SJSA1 (cell line): ENCODE measurements at places on chromosomes 2 and 18. TPM values are rescaled to one million over a fixed set of nuclear protein-coding genes. Genes with fewer than 3 reads are reported as not detected.

PLCL1 gene
- 0.03 TPM in 1 of 2 replicates, not detected in the other for total RNA-seq

GRCh38 chr18:70142001-70142400, 63.5 kb downstream of the RTTN start:
- H3K4me3 ChIP-seq = no peak overlapping the region
- no peaks in the 10 kb centered on the region for H3K27me3 ChIP-seq
- no peaks in the 10 kb centered on the region for H3K4me1 ChIP-seq
- no peak overlapping the region for H3K27ac ChIP-seq
- H3K36me3 ChIP-seq = peaks cover 27% of the 10 kb centered on the region
- no peak for DNase-seq

DNA sequence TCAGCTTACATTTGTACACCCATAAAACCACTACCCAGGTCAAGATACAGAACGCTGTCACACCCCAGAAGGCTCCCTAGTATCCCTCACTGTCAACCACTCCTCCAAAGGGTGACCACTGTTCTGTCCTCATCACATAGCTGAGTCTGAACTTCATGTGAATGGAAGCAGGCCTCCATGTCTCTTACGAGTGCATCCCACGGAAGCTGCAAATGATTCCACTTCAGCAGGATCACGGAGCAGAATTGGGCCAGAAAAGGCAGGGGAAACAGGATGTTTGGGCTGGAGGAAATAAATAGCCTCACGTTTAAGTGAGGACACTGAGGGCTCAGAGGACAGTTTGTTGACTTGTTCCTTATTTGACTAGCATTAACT, 38.4 kb downstream of the LBH start:
- peaks cover 52% of the 10 kb centered on the region for H3K4me1 ChIP-seq
- H3K4me3 ChIP-seq = no peak overlapping the region
- no peaks in the 10 kb centered on the region for H3K36me3 ChIP-seq
- no peaks in the 10 kb centered on the region for H3K27me3 ChIP-seq

COLEC11 gene
- not detected in 2 replicates for total RNA-seq

GALNT5 gene
- 1.7 and 2.7 TPM in 2 replicates for total RNA-seq

- H3K4me3 ChIP-seq = no peak overlapping the region
- H3K27me3 ChIP-seq = no peaks in the 10 kb centered on the region
- H3K27ac ChIP-seq = no peak overlapping the region
- H3K4me1 ChIP-seq = no peaks in the 10 kb centered on the region
These were observed 485.2 kb upstream of the SALL3 start for GRCh38 chr18:78494204-78495085.
